Uterus (tissue), 4 donors: ENCODE measurements at places on chromosomes 7 and 10. TPM values are rescaled to one million over a fixed set of nuclear protein-coding genes. Genes with fewer than 3 reads are reported as not detected.
A peak's percentile ranks its signal among the peaks of the same experiment; 100 is the strongest.

- no peak for DNase-seq
These were observed 59.4 kb upstream of the FRMD4A start for GRCh38 chr10:14389981-14390590.

DNA sequence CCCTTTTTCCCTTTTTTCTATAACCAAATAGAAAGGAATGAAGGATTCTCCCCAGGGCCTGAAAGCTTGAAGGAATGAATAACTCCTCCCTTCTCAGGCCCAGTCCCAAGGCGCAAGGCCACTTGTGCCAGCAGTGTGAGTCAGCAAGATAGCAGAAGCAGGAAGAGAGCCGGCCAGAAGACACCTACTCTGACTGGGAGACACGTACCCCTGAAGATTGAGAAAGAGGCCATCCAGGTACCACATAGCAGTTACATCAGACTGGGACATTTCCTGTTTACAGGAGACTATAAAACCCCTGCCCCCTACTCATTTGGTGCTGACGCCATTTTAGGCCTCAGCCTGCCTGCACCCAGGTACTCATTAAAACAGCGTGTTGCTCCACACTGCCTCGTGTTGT is 65.5 kb downstream of the LRRC17 start:
- DNase-seq = peak; percentile 36

DNA sequence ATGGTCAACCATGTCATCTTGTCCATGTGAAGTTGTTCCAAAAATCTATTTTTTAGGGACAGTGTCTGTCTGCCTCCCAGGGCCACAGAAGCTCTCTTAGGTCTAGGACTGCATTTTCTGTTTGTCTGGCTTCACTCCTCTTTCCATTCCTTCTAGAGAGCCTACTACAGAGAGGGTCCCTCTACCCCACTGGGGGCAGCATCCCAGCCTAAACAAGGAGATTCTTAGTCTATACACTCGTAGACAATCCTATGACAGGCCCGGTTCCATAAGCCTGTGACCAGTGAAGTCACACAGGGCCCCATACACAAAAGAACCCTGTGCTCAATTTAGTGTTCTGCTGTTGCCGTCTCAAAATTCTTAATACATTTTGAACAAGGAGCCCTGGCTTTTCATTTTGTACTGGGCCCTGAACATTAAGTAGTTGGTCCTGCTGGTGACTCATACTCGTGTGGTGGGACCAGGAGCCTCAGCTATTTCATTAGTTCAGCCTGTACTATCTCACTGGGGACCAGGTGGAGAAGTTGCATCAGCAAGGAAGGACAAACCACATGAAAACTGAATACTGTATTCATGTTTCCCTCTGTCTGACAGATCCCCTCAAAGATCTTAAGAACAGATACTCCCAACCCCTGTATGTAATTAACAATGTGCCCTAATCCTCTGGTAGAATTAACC is 23.5 kb upstream of the FAM180A start:
- no peak for DNase-seq

- DNase-seq = no peak
These were observed 286.4 kb upstream of the LRRN3 start for GRCh38 chr7:110804501-110804900.

Gene SPDYE8
- 0.14 TPM for total RNA-seq

- no peak for DNase-seq
These were observed 27.2 kb upstream of the ATP6V0A4 start for GRCh38 chr7:138825049-138825721.

DNA sequence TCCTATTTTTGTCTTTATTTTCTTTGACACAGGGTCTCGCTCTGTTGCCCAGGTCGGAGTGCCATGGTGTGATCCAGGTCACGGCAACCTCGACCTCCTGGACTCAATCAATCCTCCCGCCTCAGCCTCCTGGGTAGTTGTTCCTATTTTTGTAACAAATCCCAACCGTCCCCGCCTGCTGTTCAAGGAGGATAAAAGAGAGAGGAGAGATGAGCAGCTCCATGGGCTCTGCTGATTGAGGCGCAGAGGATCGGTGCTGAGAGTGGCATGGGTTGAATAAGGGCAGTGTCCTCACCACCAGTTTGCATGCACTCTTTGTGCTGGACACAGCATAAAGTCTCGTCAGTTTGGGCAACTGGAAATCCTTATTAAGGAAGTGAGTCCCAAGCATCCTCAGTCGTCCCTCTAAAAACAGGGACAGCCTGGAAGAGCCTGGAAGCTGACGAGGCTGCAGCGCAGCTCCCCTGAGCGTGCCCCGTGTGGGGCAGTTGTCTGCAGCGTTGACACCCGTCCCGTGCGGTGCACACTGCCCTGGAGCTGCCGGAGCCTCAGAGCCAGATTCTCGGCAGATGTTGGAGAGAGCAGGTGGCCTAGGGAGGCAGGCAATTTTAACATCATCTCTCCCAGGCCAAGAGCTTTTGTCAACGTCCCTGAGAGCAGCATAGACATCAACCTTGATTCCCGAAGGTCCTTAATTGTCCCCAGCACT is 404.2 kb upstream of the RNF32 start:
- DNase-seq = no peak

DNA sequence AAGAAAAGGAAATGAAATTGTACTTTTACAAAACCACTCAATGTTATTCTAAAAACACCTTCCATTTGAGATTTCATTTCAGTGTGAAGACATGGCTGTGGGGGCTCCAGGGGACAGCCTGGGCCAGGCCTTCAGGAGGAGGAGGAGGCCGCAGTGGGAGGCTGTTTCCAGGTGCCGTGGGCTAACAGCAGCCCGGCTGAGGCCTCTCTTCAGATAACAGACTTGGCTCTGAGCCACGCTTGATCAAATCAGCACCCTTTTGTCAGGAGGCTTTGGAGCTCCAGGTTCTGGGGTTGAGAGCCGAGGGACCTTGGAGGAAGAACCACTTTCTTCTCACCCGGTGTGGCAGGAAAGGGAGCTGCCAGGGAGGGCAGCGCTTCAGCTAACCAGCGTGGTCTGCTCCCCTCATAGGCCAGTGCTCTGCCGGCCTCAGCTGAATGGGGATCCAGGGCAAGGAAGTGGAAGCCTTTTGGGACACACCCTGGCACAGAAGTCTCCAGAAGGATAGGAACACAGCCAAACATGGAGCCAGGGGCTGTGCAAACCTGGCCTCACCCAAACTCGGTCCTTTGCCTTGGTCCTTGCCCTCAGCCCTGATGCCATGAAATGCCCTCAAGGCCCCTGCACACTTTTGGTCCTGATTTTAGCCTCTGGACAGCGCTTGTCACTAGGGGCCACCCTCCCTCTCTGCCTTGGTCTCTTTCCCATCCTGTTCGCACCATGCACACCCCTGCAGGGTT is 23.5 kb upstream of the CHST15 start:
- no peak for DNase-seq

DNA sequence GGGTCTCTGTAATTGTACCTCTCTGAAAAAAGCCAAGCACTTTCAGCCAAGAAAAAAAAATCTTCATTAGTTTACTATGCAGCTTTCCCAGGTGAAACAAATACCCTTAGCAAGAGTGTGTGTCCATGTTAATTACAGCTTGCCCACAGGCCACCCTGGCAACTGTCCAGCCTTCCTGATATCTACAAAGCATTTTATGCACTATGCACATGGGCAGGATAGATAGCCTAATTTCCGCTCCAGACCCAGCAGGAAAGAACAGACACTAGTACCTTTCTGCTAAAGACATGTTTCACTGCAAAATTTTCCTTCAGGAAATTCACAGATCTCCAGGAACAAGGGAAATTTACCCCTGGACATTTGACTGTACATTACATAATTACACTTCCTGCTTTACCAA is 24.4 kb downstream of the CACNA2D1 start:
- DNase-seq = no peak

Gene SDK1
- 16.2 TPM for total RNA-seq

Gene AVPI1
- total RNA-seq = 7.7 TPM

DNA sequence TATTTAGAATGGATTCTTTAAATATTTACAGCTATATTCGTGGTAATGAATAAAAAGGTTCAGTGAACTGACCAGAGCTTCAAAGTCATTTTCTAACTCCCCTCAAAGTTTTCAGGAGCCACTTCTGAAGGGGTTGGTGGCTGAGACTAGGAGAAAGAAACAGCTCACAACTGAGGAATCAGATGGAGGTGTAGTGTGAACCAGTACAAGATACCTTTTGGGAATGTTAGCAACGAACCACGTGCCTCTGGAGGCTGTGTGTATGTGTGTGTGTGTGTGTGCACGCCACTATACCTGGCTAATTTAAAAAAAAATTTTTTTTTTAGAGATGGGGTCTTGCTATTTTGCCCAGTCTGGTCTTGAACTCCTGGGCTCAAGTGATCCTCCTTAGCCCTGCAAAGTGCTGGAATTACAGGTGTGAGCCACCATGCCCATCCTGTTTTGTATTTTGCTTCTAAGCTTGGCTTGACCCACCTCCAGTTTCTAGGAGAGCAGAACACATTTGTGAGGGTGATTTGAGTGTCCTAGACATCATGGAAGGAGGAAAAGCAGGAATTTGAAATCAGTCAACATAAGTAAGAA is 9.5 kb upstream of the TAF3 start:
- no peak for DNase-seq
